ENCODE measurements at places on chromosomes 16 and 17. TPM values are rescaled to one million over a fixed set of nuclear protein-coding genes. Genes with fewer than 3 reads are reported as not detected.
A peak's percentile ranks its signal among the peaks of the same experiment; 100 is the strongest.

DNA sequence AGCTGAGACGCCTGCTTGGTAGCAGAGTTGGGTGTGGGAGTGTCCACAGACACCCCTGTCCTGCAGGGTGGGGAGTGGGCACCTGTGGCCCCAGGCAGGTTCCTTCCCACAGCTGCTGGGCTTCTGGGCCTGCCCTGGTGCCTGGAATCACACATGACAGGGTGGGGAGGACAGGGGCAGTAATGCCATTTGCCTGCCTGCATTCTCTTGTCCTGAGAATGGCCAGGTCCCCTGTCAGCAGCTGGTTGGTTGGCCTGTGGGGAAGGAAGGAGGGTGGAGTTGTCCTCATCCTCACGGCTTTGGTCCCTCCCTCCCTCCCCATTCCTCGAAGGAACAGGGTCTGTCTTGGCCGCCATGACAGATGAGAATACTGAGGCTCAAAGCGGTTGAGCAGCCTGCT lies 5.2 kb downstream of the PRSS53 start:
- no peak for DNase-seq

WNT9B gene
- not detected for total RNA-seq

- no peak for DNase-seq
Observed at GRCh38 chr17:57515662-57516211, 229.4 kb downstream of the CCDC182 start.

DNA sequence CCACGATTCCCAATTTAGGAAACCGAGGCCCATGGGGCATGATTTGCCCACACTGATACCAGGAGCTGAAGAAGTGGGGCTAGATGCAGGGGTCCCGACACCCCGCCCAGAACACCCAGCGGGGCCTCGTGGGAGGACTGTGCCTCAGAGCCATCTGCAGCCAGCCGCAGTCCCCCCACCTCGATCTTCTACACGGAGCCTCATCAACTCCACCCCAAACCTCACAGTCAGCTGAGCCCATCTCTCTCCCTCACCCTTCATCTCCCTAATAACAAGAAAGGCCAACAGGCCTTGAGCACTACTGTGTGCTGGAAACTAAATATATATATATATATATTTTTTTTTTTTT lies 4.2 kb downstream of the ITGAE start:
- DNase-seq, result no peak

PHOSPHO1 gene
- not detected for total RNA-seq

DNA sequence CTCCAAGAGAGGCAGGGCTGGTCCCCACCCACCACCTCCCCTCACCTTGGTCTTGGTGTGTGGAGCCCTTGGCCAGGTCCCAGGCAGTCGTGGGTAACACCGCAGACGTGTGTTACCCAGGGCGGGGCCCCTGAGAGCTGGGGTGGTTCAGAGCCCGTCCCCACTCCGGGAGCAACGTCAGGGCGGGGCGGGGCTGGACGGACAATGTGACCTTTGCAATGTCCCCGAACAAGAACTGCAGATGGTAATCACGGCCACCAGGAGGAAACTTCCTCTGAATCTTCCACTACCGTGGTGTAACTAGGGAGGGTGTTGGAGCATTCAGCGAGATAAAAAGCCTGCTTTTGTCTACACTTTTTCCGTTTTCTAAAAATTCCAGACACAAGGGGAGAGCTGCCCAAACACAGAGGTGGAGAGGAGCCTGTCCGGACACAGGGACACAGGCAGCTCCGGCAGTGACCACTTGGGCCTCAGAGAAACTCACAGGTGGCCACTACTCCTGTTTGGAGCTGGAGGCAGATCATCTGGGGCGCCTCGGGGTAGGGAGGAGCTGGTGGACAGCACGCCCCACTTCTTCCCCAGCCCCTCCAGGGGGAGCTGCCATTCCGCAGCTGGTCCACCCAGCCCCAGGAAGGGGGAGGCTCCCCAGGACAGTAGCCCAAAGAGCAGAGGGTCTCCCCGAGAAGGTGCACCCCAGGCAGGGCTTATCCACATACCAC lies 14.2 kb upstream of the SLC38A10 start:
- DNase-seq, result peak; percentile 38

DNA sequence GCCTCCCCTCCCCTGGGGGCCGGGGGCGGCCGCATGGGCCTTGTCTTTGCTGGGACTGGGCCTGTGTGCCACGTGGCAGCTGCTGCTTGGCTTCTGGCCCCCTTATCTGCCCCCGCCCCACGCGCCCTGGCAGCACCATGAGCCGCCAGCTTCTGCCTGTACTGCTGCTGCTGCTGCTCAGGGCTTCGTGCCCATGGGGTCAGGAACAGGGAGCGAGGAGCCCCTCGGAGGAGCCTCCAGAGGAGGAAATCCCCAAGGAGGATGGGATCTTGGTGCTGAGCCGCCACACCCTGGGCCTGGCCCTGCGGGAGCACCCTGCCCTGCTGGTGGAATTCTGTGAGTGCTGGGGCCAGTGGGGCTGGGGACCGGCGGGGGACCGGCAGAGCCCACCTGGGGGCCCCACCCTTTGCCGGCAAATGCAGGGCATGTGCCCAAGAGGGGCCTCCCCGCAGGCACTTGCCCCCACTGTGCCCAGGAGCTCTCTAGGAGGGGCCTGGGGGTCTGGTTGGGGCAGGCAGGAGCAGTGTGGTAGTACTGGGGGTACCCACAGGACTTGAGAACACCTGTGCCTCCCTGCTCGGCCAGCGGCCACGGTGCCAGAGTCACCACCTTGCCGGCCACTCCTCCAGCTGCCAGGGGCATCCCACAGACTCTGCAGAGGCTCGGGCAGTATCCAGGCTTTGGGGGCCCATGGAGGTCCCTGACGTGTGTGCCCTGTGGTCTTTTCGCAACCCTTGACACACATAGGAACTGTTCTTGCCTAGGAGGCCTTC lies at the start of gene PDIA2:
Gene PDIA2, plus strand, starts transcription at position 132 of the 773 bp plus-strand sequence. Its CDS starts 6 bp downstream, at position 138.
- no peak for DNase-seq

HS3ST2 gene
- not detected for total RNA-seq

KRTAP4-4 gene
- total RNA-seq, result not detected
